ENCODE measurements at places on chromosomes 5 and 9.
A peak's percentile ranks its signal among the peaks of the same experiment; 100 is the strongest.

- DNase-seq: no peak
These were observed 102.2 kb upstream of the CHD1 start for GRCh38 chr5:99030906-99031440.

GRCh38 chr9:121376214-121376830, 6.3 kb upstream of the STOM start:
- no peak for DNase-seq

DNA sequence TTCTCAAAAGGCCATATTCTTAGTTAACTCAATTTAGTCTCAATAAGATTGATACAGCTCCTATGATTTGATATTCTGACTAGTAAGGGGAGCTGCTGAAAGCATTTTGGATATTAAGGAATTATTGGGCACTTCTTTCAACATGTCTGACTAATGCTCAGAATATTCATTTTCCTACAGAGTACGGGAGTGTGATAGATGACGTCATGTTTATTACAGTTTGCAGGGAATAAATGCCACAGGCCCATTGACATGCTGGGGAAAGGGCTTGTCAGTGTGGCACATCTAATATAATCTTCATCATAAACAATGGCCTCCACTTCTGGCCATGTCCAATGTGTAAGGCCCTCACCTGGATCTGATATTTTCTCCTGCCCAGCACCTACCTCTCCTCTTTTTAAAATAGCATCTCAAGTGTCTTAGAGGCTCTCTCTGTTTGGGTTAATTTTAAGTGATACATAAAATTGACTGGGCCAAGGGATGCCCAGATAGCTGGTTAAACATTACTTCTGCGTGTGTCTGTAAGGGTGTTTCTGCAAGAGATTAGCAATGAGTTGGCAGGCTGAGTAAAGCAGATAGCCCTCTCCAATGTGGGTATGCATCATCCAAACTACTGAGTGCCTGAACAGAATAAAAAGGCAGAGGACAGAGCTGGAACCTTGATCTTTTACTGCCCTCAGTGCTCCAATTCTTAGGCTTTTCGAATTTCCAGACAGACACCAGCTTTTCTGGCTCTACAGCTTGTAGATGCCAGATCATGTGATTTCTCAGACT, 99.3 kb downstream of the SLC24A2 start:
- DNase-seq: peak; percentile 18

GRCh38 chr5:75342836-75343235, 5.8 kb downstream of the HMGCR start:
- no peak for DNase-seq

GRCh38 chr9:2021731-2022130, 6.6 kb downstream of the SMARCA2 start:
- DNase-seq: no peak

- no peak for DNase-seq
These were observed 272.6 kb downstream of the FANCC start for GRCh38 chr9:95044731-95045508.

DNA sequence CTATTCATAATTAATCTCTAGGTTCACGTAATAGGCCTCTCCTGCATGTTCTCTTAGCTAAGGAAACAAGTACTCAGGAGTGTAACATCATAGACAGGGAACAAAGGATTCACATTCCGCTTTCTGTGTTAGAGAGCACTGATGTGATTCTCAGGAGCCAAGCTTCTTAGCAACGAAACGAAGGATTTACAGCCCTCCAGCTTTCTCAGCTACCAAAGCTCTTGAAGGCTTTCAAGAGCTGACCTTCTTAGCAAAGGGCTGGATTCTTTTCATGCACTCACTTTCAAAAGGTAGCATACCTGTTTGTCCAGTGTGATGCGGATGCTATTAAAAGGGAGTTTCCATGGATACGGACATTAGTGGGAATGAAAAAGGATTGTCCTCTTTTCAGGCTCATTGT, 107.4 kb downstream of the TUSC1 start:
- no peak for DNase-seq

- DNase-seq: no peak
These were observed 154.2 kb upstream of the ZNF366 start for GRCh38 chr5:72661405-72661804.

DNA sequence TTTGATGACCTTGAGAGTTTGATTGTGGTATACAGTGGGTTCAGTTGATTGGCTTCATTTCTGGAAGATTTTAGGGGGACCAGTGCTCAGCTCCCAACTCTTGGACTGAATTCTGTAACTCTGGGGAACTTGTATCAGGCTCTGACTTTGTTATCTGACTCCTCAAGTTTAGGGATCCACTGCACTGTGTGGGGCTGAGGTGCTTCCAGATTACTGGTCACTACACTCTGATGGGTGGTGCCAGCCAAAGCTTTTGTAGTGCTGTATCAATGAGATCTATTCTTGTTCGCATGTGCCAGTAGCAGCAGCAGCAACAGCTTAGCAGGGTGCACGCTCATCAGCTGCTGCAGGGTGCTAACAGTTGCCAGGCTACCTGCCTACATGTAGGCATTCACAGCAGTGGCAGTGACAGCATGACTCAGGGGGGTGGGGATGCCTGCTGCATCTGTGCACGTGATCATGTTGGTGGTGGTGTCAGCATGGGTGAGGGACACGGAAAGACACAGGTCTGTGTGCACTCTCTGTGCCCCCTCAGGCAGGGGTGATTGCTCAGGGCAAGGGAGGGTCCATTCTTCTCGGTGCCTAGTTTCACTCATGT, 438.8 kb upstream of the SEMA6A start:
- no peak for DNase-seq

DNA sequence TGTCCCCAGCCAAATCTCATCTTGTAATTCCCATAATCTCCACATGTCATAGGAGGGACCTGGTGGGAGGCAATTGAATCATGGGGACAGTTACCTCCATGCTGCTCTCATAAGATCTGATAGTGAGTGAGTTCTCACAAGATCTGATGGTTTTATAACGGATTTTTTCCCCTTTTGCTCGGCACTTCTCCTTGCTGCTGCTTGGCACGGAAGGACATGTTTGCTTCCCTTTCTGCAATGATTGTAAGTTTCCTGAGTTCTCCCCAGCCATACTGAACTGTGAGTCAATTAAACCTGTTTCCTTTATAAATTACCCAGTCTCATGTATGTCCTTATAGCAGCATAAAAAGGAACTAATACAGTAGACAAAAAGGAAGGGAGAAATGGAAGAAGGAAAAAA, 76.7 kb upstream of the CCNG1 start:
- no peak for DNase-seq

DNA sequence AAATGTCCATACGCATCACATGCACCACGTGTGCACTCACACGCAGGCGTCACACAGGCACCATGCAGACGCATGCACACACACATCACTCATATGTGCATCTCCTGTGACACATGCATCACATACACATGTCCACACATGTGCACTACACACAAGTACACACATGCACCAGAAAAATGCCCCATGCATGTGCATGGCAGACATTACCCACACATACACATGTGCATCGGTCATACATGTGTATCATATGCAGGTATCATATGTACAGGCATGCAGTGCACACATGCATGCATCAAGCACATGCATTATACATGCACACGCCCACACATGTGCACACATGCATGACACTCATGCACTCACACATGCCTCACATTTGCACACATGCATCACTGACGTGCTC, 26.1 kb downstream of the ADAMTS2 start:
- no peak for DNase-seq

- DNase-seq: no peak
These were observed 46.3 kb downstream of the AP3S1 start for GRCh38 chr5:115888027-115888426.

DNA sequence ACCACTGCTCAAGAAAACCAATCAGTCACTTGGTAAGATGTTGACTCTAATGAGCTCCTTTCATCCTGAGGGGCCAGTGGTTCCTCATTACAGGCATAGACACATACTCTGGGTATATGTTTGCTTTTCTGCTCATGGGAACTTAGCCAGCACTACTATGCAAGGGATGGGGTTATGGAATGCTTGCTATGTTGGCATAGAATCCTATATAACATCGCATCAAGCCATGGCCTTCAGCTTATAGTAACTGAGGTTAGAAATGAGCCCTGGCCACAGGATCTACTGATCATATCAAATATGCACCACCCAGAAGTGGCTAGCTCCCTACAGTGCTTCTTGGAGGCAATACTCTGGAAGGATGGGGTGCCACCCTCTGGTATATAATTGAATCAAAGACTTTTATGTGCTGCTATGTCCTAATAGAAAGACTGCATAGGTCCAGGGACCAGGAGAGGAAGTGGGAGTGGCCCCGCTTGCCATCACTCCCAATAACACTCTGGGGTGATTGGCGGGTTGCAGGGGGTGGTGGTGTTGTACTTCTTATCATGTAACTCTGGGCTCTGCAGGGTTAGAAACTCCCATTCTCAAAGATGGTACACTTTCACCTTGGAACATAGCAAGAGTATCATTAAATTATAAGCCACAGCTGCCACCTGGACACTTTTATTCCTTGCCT, 70.3 kb downstream of the ZNF366 start:
- no peak for DNase-seq

Data from H54 (cell line).